Fibroblast of the conjunctiva (primary cell): ENCODE measurements at places on chromosomes 6 and 20.

GRCh38 chr6:161445021-161445799 lies 171.3 kb upstream of the AGPAT4 start:
- DNase-seq: no peak

- DNase-seq: no peak
Observed at GRCh38 chr6:113998811-113999210, 27.9 kb upstream of the HDAC2 start.

- DNase-seq: no peak
Observed at GRCh38 chr6:22250486-22250885, 46.4 kb downstream of the PRL start.

- no peak for DNase-seq
Observed at GRCh38 chr6:1129131-1129530, 182.8 kb upstream of the FOXQ1 start.

DNA sequence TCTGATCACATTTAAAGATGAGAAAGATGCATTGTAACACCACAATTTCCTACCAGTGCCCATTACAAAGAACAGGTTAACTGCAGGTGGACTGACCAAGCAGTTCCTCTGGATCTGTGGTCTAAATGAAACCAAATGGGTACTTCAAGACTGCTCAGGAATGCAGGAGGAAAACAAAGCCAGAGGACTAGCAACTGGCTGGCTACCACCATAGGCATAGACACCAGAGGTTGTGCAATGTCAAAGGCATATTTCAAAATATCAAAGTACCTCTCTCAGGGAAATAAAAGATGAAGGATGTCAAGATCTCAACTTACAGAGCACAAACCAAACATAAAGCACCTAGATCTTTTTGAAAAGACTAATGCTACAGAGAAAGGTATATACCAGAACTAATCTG lies 65.5 kb downstream of the GMDS start:
- DNase-seq: peak; percentile 32

DNA sequence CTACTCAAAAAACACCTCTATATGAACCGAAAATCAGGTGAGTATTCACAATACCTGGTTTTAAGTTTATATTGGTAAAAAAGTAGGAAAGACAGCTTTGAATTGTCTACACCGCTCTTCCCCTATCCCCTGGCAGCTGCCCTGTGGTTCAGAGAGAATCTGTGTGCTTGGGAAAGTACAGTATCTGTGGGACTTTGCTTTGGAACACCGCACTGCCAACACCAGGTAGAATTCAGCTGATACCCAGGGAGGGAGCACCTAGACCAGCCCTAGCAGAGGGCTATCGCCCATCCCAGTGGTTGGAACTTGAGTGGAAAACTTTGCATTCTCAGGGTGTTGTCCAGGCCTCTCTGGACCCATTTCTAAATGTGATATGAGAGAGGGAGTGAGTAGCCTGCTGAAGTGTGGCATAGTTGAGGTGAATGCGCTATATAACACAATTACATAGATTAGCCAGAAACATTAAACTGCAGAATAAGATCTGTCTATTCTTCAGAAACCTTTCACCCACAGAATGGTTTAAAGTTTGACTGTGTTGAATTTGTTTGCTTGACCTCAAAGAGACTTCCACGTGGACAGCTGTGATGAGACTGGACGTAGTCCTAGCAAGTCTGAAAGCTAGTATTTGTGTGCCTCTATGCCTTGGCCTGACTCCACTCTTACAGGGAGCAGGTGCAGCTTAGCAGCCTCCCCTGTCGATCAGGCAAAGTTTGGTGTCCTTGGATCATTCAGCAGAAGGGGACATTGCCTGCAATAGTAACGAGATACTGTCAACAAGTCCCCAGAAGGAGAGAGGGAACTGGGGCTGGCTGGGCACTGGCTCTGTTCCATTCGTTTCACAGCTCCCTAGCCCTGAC lies 11.5 kb upstream of the MPC1 start:
- no peak for DNase-seq

DNA sequence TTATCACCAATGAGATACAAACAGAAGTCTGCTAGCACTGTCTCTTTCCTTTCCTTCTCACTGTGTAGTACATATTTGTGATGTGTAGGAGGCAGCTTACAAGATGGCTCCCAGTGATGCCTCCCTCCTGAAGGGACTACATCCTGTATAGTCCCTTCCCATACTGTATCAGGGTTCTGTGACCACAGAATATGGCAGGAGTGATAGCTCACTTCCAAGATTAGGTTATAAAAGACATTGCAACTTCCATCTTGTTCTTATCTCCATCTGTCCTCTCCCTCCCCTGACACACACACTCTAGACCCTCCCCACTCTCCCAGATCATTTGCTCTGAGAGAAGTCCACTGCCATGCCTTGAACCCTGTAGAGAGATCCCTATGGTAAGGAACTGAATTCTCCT lies 38.0 kb downstream of the SESN1 start:
- no peak for DNase-seq

- DNase-seq: no peak
Observed at GRCh38 chr20:5753814-5754213, 3.6 kb downstream of the SHLD1 start.

DNA sequence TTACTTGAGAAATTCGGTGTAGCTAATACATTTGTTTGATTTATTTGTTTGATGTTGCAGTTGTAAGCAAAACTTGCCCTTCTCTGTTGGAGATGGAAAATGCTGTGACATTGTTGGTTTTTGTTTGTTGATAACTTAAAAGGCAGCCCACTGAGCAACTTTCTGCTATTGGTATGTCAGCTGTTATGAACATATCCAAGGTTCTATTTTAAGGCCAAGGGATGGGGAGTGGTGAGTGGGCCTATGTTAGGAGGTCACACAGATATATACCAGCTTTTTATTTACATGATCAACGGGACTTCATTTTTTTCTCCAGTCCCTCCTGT lies 5.7 kb downstream of the QKI start:
- DNase-seq: no peak

DNA sequence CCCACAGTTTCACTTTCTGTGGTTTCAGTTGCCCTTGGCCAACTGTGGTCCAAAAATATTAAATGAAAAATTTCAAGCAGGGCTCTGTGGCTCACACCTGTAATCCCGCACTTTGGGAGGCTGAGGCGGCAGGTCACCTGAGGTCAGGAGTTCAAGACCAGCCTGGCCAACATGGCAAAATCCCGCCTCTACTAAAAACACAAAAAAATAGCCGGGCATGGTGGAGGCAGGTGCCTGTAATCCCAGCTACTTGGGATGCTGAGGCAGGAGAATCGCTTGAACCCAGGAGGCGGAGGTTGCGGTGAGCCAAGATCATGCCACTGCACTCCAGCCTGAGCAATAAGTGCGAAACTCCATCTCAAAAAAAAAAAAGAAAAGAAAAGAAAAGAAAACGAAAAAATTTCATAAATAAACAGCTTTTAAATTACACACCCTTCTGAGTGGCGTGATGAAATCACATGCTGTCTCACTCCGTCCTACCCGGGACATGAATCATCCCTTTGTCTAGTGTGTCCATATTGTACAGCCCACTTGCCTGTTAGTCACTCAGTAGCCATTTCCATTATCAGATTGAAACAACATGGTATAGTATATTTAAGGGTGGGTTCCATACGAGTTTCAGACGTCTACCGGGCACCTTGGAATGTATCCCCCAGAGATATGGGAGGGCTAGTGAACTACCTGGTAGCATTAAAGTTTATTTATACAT lies 11.7 kb downstream of the PTPRK start:
- DNase-seq: peak; percentile 85

DNA sequence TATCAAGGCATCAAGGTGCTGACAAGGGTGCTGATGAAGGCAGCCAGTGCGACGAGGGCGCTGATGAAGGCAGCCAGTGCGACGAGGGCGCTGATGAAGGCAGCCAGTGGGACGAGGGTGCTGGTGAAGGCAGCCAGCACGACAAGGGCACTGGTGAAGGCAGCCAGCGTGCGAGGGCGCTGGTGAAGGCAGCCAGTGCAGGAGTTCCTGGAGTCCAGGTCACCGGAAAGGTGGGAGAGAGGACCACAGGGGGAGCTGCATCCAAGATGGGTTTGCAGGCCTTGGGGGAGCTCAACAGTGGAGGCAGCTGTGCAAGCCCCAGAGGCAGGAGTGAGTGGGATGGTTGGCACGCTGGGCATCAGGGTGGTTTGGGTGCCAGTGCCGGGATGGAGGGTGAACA lies 176.3 kb downstream of the TBXT start:
- DNase-seq: no peak

DNA sequence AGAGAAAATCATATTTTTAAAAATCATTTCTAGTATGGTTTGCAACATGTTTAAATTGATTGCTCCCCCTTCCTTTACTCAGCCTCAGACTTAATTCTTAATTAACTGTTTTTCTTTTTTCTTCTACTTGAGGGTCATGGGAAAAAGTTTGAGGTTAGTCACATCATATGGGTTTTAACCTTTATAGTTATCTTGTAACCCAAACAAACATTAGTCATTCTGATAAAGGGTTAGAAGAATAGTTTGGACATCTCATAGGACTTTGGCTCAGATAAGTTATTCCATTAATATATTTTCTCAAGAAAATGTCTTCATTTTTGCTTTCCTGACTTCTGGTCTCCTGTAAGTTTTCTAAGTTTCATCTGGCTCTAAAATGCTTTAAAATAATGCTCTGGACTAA lies 34.5 kb upstream of the TSPYL1 start:
- no peak for DNase-seq
